ENCODE measurements at places on chromosomes 13 and 19.

- DNase-seq, result no peak
Observed at GRCh38 chr13:77810430-77810829, 108.2 kb downstream of the EDNRB start.

GRCh38 chr13:24038405-24038804 lies 122.1 kb upstream of the SPATA13 start:
- peak; percentile 22 for DNase-seq

GRCh38 chr13:21069561-21070004 lies 8.2 kb upstream of the LATS2 start:
- peak; percentile 98 for DNase-seq

DNA sequence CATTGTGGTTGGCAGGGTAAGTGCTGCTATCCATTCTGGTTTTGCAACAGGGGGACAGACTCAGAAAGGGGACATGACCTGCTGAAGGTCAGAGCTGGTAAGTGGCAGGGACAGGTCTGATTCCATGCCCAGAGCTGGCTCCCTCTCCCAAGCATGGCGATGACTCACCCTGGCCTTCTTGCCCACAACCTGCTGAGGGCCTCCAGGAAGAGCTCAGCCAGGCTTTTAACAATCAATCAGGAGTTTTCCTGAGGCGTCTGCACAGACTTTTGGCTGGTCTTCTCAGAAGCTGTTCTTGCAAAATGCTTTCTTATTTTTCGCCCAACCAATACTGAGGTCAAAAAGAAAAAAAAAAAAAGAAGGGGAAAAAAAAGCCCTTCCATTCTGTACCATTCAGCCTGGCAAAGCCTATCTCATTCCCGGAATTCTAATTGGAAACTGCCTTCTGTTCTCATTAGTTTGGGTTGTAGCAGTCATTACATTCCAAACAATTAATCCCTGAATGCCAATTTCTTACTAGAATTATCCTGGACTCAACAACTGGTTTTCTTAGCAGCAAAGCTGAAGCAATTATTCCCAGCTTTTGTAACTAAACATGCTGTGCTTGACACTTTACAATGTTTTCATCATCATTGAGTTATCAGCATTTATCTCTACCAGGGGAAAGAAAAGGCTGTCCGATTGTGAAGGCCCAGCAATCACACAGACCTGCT lies 17.7 kb downstream of the SIAH3 start:
- DNase-seq, result peak; percentile 36

DNA sequence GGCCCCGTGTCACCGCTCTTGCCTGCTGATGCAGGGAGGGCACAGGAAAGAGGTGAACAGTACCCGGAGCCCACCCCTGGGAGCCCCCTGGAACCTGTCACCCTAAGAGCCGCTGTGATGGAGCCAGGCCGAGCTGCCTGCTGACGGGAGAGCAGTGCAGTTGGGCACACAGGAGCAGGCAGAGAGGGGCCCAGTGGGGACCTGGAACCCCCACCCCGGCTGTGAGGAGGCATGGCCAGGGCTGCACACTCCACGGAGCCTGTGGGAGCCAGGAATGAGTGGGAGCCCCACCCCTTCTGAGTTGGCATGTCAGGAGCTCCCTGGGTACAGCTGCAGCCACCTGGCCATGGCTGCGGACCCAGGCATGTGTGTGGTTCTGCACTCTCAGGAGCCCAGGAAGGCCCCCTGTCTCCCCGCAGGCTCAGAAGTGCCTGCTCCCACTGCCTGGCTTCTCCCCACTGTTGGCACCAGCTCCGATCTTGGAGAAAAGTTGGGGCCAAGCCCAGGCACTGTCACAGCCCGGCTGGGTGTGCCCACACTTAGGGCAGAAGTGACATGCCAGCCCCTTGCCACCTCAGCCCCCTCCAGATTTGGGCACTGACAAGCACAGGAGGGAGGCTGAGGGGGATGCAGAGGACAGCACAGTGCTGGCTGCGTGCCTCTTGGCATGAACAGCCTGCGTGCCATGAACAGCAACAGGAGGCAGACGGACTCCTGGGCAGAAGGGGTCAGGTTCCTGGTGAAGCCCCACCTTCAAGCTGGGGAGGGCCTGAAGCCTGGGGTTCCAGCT lies 6.3 kb downstream of the CFAP97D2 start:
- no peak for DNase-seq

Data from fibroblast of skin of right biceps (primary cell).